ENCODE measurements at places on chromosomes 1 and 21.
A peak's percentile ranks its signal among the peaks of the same experiment; 100 is the strongest.

- no peak for DNase-seq
Observed at GRCh38 chr1:82565546-82565945, 764.8 kb downstream of the ADGRL2 start.

- DNase-seq = no peak
Observed at GRCh38 chr1:42482635-42483153, 19.6 kb downstream of the CCDC30 start.

DNA sequence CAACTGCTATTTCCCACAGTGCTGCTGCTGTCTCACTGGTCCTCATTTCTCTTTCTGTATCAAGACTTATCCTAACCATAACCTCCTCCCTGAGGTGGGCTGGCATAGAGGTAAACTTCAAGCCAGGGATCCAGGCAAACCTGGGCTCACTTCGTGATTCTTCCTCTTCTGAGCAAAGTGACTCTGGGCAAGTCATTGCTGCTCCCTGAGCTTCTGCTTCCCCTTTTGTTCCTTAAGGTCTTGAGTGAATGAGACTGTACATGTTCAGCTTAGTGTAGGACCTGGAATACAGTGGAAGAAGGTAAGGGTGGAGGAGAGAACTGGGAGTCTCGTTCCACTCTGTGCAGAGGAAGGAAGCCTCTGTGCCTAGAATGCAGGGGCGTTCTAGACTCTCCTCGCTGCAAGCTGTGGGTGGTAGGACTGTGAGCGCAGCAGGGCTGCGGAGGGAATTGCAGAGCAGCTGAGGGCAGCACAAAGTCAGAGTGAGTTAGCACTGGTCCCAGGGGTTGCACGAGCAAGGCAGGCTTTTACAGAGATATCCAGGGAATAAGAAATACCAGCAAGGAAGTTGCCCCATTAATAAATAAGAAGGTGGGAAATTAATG is 11.4 kb upstream of the ERI3 start:
- DNase-seq = no peak

GRCh38 chr1:171877701-171878100 is 36.4 kb downstream of the DNM3 start:
- DNase-seq = no peak

GRCh38 chr1:31199236-31199790 is 40.4 kb downstream of the NKAIN1 start:
- DNase-seq = no peak

DNA sequence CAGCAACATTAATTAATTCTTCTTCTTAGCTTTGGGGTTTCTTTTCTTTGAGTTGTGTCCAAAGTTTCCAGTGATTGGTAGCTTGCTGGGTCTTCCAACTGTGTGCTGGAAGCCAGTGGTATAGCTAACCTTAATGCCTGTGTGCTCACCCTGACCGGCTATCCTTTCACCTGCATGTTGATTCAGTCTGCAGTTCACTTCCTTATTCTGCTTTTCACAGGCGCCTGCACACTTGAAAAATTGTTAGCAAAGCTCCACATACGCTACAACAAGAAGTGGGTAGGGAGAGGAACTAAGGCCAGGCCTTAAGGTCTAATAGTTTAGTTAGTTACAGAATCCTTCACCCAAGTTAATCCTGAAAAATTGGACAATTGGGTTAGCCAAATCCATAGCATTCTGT is 35.7 kb downstream of the NCF2 start:
- DNase-seq = no peak

DNA sequence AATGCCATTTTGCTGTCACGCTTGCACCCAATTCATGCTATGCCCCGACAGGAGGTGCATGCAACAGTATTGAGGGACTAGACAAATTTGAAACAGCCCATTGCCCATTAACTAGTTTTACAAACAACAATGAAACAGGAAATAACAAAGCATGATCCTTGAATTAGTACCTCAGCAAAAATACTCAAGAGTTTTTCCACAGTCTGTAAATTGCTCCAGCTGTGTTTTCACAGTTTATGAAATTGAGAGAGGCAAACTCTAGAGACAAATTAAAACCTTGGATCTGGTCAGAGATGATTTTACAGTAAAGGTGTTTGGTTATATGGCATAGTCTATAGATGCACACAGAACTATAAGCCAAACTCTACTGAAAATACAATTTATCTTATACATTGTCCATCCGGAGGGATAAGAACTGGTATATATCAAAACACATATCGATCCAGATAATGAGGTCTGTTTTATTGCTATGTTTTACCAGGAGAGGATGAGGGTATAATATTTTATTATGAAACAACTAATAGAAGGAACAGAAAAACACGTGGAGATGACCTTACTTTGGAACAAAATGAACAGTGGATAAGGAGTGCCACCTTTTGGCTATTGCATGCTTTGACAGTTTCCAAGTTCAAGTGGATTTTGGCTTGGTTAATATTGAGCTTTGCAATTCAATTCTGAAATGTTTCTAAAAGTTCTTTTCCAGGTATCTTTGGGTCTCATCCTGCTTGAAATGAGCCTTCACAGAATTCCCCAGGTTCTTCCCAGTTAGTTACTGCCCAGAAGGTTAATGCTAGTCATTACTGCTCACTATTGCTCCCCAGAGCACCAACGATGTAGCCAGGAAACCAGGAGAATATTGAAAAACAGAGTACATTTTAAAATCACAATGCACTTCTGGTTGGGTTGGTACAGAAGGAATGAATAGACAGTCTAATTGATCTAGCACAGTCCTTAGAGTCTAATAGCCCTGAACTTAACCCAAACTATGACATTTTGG is 45.7 kb downstream of the ZC3H11B start:
- no peak for DNase-seq

DNA sequence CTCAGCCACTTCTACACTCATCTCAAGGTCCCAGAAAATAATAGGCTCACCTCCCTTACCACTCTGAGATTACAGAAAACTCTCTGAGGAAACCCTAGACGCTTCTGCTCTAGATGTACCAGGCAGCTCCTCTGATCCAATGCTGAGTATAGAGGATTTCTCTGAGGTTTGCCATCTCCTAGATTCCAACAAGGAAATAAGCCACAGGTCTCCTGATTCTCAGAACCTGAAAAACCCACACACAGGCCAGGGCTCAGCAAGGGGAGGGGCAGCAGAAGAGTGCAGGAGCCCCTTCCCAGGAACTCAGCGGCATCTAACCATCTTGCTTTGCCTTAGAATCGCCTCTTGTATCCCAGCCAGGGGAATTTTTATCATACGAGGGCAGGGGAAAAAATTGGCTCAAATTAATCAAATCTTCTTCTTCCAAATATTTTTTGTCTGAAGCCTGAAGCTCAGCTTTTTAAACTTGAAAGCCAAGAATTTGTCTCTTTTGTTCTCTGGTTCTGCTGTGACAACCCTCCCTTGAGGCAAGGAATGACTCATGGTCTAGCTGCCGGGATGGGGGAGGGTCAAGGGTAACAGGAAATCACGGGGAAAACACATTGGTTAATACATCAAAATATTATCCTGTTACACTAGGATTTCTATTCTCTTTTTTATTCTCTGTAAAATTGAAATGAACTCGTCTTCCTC is 30.8 kb downstream of the GORAB start:
- DNase-seq = no peak

- no peak for DNase-seq
Observed at GRCh38 chr1:30778154-30778978, 20.8 kb upstream of the LAPTM5 start.

DNA sequence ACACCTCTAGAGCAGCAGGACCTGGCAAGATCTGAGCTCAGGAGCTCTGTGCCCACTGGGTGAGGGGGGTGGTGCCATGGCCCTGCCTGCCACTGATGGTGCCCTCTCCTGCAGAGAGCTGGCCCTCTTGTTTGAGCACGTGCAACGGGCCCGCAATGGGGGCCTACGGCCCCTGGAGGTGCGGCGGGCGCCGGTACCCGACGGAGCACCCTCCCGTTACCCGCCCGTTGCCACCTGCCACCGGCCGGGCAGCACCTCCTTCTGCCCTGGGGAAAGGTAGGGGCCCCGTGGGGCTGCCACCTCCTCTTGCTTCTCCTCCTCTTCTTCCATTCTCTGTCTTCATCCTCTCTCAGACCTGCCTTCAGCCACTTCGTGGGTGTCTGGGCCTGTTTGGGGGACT is 38.2 kb downstream of the CITED4 start:
- DNase-seq = no peak

DNA sequence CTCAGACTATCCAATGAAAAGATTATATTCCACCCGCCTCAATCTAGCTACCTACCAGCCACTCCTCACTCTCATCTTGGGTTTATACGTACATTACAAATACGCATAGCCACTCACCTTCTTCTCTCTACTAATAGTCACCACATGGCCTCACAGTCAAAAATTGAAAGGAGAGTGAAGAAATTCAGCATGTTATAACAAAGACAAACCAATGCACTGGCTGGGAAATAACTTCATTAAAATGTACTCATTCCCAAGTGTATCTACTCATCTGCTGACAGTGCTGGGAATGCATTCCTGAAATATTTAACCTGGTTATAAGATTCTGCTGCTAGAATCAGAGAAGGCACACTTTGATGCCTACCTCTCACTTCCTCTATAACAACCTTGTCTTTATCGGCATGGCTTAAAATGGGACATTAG is 6.5 kb downstream of the ZNF644 start:
- DNase-seq = no peak

- no peak for DNase-seq
Observed at GRCh38 chr1:27623327-27624212, 11.4 kb downstream of the FGR start.

GRCh38 chr1:236016083-236016482 is 48.8 kb downstream of the NID1 start:
- DNase-seq = no peak

- no peak for DNase-seq
Observed at GRCh38 chr1:156124557-156125483, 10.3 kb downstream of the LMNA start.

- no peak for DNase-seq
Observed at GRCh38 chr21:15444118-15444960, 285.4 kb upstream of the USP25 start.

- no peak for DNase-seq
Observed at GRCh38 chr1:40651138-40651857, 14.2 kb downstream of the RIMS3 start.

- DNase-seq = no peak
Observed at GRCh38 chr1:20357796-20358195, 67.1 kb downstream of the VWA5B1 start.

GRCh38 chr1:109296782-109297181 is 10.0 kb downstream of the MYBPHL start:
- DNase-seq = no peak

GRCh38 chr1:40315795-40316594 is 1.1 kb downstream of the COL9A2 start:
- DNase-seq = peak; percentile 67

DNA sequence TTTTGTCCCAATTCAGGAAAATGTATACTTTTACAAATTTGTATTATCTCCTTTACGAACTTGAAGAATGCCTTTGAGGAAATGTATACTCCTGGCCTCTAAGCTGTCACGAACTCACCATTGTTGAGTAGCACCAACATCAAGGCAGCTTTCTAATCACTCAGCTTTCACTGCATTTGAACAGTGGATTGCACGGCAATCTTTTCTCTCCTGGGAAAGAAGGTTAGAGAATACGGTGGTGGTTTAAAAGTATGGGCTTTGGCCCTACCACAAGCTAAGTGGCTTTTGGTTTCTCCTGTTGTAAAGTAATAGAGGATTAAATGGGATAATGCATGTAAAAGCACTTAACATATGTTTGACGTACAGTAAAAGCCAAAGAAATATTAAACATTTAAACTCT is 57.8 kb downstream of the CNST start:
- no peak for DNase-seq

DNA sequence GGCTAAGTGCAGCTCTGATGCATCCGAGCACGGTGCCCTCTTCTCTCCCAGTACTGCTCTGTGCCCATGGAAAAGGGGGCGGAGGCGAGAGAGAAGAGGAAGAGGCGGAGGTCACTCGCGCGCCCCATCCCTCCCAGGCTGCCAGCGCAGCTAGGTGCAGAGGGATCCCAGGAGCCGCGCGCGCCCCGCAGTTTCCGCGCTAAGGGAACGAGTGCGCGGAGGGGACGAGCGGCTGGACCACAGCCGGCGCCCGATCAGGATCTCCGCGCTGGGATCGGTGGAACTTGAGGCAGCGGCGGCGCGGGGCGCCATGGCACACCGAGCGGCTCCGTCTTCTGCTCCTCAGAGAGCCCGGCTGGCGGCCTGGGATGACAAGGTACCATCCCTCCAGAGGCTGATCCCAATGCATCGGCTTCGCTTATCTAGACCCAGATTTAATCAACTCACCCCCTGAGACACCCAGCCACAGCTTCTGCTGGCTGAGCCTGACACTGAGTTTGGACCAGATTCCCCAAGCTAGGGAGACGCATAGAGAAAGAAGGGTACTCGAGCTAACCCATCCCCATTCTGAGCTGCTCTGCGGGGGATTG is at the start of gene PTGFR:
Gene PTGFR, plus strand, starts transcription at position 114 of the 590 bp plus-strand sequence. CDS start 1,770 bp downstream, outside the sequence.
- no peak for DNase-seq

DNA sequence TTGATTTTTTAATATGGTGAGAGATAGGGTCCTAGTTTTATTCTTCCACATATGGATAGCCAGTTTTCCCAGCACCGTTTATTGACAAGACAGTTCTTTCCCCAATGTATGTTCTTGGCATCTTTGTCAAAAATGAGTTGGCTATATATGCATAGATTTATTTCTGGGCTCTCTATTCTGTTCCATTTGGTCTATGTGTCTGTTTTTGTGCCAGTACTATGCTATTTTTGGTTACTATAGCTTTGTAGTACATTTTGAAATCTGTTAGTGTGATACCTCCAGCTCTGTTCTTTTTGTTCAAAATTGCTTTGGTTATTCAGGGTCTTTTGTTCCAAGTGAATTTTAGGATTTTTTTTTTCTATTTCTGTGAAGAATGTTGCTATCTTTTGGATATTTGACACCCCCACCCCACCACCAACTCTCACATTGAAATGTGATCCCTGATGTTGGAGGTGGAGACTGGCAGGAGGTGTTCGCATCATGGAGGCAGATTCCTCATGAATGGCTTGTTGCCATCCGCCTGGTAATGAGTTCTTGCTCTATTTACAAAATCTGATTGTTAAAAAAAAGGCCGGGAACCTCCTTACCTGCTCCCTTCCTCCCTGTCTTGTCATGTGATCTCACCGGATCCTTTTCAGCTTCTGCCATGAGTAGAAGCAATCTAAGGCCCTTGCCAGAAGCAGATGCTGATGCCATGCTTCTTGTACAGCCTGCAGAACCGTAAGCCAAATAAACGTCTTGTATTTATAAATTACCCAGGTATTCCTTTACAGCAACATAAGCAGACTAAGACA is 54.8 kb upstream of the KRTAP19-8 start:
- no peak for DNase-seq

- DNase-seq = no peak
Observed at GRCh38 chr1:41864471-41865040, 54.2 kb downstream of the HIVEP3 start.

- DNase-seq = no peak
Observed at GRCh38 chr1:40599926-40600325, 65.6 kb downstream of the RIMS3 start.

GRCh38 chr1:78155121-78155520 is 109.4 kb downstream of the GIPC2 start:
- DNase-seq = no peak
